ENCODE measurements at places on chromosomes 1 and 21.

DNA sequence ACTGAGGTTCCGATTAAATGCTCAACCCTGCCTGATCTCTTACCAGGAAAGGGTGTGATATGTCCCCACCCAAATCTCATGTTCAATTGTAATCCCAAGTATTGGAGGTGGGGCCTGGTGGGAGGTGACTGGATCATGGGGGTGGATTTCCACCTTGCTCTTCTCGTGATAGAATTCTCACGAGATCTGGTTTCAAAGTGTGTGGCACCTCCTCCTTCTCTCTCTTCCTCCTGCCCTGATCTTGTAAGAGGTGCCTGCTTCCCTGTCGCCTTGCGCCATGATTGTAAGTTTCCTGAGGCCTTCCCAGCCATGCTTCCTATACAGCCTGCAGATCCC lies 34.9 kb downstream of the RSPH1 start:
- DNase-seq = no peak

GRCh38 chr1:12151465-12151864 lies 15.3 kb upstream of the TNFRSF1B start:
- DNase-seq = no peak

- peak; percentile 22 for DNase-seq
Observed at GRCh38 chr1:16048573-16049189, 5.1 kb downstream of the CLCNKB start.

DNA sequence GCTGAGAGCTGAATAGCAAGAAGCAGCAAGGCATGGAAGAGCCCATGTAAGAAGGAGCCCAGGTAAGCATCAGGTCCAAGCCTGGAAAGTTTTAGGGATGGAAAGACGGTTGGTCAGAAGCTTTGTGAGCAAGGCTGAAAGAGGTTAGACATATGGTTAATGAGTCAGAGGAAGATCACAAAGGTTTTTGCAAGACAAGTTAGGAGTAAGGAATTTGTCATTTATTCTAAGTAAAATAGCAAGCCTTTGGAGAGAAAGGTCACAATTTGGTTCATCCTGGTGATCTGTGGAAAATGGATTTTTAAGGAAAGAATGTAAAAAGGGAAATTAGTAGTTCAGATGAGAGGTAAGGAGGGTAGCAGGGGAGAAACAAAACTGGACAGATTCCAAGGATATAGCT lies 106.7 kb downstream of the DPYD start:
- DNase-seq = no peak

GRCh38 chr1:181577475-181577874 lies 94.2 kb downstream of the CACNA1E start:
- no peak for DNase-seq

DNA sequence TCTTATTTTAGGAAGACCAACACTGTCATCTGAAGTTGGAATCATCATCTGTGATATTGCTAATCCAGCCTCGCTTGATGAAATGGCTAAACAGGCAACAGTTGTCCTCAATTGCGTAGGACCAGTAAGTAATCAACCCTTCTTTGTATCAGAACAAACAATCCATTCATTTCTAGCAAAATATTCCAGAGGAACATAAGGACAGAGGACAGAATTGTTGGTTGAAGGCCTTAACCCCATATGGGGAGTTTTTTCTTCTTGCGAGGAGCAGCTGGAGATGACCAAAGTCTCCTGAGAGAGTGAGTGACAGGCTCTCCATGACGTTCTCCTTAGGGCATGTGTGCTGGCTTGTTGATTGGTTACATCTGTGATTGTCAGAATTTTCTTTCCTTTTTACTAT lies 2.7 kb downstream of the SCCPDH start:
- DNase-seq = no peak

- DNase-seq = no peak
Observed at GRCh38 chr1:21511579-21512522, 2.6 kb downstream of the ALPL start.

- DNase-seq = peak; percentile 66
Observed at GRCh38 chr1:160539990-160540858, 17.2 kb upstream of the SLAMF6 start.

DNA sequence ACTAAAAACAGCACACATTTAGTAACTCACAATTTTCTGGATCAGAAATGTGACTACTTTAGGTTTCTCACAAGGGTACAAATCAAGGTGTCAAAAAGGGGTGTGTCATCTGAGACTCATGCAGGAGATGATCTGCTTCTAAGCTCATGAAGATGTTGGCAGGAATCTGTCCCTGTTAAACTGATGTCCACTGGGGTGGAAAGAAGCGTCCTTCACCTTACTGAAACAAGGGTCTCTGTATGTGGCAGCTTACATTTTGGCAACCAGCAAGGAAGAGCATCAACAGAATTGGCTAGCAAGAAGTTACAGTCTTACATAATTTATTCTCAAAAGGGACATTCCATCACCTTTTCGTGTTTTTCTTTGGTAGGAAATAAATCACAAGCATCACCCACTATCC lies 1223.8 kb downstream of the AMY1C start:
- DNase-seq = no peak

DNA sequence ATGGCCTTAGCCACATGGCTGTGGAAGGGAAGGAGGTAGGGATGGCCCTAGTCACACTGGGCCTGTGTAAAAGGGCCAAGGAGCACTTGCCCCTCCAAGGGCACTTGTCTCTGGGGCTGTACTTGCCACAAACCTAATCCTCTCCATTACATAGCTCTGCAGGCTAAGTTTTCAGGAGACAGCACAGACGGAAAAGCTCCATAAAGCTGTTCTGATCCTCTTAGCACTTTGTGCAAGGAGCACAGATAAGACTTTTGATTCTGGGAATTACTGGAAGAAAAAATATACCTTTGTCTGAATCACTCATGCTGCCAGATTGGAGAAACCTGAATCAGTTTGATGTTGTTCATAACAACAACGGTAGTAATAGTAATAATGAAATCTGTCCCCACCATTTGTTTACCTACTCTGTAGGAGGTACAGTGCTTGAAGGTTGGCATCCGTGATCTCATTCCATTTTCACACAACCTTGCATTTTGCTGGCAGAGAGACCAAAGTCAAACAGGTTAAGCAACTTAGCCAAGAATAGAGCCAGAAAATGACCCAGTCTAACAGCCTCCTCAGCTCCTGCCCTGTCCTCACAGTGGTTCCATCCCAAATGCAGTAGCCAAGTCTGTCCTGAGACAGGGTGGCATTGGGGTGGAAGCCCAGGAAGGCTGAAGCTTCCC lies 207.1 kb downstream of the ROR1 start:
- DNase-seq = no peak

GRCh38 chr1:67019600-67020136 lies 34.3 kb downstream of the SLC35D1 start:
- no peak for DNase-seq

DNA sequence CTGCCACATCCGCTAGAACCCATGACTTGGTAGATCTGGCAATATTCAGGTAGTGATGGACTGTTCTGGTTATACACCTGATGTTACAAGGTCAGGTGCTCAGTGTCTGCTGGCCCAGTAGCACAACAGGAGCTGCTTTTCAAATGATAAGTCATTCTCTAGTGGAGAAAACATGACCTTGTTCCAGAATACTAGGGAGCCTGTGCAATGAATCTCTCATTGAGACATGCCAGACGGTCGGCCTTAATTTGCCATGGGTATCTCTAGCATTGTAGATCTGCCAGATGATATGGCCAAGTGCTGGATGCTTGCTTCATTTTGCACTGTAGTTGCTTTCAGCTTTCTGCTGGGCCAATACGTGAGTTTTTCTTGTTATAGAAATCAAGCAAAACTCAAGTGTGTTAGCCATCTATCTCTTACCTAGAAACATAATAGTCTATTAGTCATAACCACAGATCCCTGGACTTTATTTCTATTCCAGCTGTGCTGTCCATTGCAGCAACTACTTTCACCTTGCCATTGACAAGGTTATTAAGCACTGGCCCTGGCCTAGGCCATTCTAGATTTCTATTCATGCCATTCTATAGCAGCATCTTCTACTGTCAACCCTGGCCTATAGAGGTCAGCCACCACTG lies 13.9 kb upstream of the CENPF start:
- DNase-seq = no peak

GRCh38 chr1:3847081-3847480 lies 9.9 kb downstream of the CEP104 start:
- no peak for DNase-seq

- DNase-seq = no peak
Observed at GRCh38 chr1:62951428-62951827, 167.5 kb downstream of the ATG4C start.

DNA sequence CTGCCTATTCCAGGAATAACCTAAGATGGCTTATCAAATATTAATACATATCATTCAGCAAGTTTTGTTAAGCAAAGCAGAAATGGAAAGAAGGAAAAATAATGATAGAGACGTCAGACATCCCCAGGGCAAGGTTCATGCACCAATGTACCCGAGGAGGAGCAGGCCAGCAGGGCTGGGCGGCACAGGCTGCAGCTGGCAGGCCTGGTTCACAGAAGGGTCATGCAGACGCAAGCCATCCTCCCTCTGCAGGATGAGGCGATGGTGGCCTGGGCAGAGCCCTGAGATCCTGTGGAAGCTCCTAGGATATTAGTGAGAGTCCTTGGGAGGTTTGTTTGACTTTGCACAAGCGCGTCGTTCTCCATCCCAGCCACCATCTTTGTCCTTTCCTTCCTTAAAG lies 30.0 kb downstream of the BATF3 start:
- no peak for DNase-seq

GRCh38 chr1:85580872-85581801 lies 576 bp downstream of the CCN1 start:
- DNase-seq = no peak

DNA sequence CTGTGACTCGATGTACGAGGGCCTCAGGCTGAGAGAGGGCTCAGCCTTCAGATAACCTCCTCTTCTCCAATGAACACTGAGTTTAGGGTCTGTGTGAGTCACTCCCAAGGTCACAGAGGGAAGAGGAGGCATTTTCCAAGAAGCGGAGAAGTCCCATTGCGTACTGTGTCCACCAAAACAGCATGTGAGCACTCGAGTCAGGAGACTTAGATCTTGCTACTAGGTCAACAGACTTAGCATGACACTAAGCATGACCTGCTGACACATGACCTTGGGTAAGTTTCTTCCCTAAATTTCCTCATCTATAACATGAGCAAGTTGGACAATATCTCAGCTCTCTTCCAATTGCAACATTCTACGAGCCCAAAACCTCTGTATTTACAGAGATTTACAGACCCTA lies 68.0 kb downstream of the PLPP3 start:
- DNase-seq = no peak

DNA sequence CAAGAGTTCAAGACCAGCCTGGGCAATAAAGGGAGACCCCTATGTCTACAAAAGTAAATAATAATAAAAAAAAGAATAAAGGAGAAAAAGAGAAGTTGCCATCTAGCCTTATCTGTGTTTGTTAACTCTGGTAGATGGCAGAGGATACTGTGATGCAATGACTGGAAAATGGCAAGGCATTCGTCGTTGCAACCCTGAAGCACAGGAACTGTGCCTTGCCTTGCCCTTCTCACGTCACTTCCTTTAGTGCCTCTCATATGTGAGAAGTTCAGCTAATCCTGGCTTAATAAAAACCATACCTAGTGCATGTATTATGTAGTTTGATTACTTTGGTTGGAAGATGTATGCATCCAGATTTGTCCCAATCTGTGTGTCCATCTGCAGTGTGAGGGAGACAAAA lies 25.8 kb upstream of the PIGC start:
- no peak for DNase-seq

DNA sequence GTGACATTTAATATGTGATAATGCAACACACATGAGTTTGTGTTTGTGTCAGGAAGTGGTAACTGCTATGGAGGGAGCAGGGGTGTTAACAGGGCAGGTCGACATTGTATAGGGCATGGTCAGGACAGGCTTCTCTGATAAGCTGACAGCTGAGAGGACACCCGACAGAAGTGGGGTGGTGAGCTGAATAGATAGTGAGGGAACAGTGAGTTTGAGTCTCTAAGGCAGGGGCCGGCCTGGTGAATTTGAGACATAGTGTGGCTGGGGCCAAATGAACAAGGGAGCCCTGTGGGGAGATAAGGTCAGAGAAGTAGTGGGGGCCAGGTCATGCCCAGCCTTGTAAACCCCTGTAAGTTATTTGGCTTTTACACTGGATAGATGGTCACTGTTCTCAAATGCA lies 217.4 kb upstream of the KIAA0040 start:
- no peak for DNase-seq

- DNase-seq = no peak
Observed at GRCh38 chr1:245501633-245502032, 346.8 kb downstream of the KIF26B start.

- DNase-seq = no peak
Observed at GRCh38 chr1:31198150-31198549, 41.5 kb downstream of the NKAIN1 start.

DNA sequence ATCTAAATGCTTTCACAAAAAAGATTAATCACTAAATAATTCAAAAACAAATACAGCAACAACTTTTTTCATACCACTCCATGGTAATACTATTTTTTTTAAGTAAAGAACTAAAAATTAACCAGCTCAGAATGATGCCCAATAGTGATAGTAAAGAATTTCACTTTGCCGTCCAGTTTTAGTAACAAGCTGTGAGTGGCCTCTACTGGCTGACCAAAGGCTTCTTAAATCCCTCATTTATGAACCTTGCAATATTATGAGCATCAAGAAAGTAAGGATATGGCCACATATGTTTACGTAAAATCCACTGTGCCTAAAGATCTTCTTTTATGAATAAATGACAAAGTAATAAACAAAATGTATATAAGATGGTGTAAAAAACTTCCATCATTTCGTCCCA lies 108.6 kb downstream of the GPATCH2 start:
- no peak for DNase-seq

GRCh38 chr1:191963781-191964455 lies 194.3 kb upstream of the RGS18 start:
- no peak for DNase-seq

DNA sequence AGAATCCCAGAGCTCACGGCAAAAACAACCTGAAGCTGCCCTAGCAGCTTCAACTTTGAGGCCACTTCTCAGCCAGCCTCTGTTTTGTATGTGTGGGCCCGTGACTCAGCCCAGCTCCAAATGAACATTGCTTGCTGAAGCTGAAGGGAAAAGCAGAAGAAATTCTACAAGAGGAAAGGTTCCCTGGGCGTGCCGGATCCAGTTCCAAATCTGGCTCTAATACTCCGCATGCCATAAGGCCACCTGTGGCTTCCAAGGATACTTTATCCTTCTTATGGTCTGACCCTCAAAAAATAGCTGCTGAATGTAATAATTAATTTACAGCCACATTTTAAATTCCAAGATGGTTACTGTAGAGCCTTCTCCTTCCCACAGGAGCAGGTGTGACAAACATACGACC lies 24.3 kb downstream of the TSPAN2 start:
- DNase-seq = no peak

- DNase-seq = no peak
Observed at GRCh38 chr21:28771790-28772501, 220.7 kb downstream of the LTN1 start.

GRCh38 chr1:16254263-16254928 lies 17.4 kb upstream of the CPLANE2 start:
- no peak for DNase-seq

DNA sequence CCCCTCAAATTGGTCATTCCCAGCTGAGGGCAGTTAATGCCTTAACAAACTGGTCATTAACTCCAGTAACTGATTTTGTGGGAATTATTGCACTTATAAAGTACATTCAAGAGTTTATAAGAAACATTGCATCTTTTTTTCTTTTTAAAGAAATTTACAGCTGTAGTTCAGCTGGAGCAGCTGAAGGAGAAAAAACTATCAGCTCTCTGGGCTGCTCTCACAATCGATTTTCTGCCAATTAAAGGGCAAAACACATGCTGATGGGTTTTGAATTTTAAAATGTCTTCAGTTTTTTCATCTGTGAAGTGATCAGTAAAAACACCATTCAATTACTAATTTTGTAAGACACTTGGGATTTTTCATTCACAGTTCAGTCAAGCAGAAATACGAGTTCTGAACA lies 74.7 kb downstream of the KIFAP3 start:
- no peak for DNase-seq

- DNase-seq = peak; percentile 6
Observed at GRCh38 chr1:204410688-204411450, 748 bp downstream of the PPP1R15B start.
